ENCODE measurements at places on chromosomes 6 and 20. TPM values are rescaled to one million over a fixed set of nuclear protein-coding genes. Genes with fewer than 3 reads are reported as not detected.

DNA sequence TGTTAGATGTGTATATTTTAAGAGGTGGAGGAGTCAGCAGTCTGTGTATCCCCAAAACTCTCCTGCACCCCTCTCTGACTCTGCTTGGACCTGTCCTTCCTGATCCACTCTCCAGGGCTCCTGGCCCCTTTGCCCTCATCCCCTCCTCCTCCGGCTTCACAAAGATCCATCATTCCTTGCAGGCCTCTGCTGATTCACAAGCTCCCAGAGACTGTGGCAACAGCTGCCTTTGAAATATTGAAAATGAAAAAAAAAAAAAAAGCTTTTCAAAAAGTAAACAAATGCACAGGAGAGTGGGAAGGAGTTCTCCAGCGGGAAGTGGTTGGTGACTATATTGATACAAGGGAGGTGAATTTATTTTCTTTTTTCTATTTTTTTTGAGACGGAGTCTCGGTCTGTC lies 330.2 kb upstream of the SULF2 start:
- H3K27me3 ChIP-seq, result no peaks in the 10 kb centered on the region
- H3K36me3 ChIP-seq, result no peaks in the 10 kb centered on the region
- no peaks in the 10 kb centered on the region for H3K4me1 ChIP-seq
- H3K4me3 ChIP-seq, result no peak overlapping the region
- DNase-seq, result no peak

- H3K4me1 ChIP-seq, result no peaks in the 10 kb centered on the region
- no peaks in the 10 kb centered on the region for H3K27me3 ChIP-seq
- no peaks in the 10 kb centered on the region for H3K36me3 ChIP-seq
- DNase-seq, result no peak
Measured at GRCh38 chr6:87082160-87082721, 12.7 kb downstream of the CGA start.

PRSS35 gene
- total RNA-seq, result 36.2 TPM

DNA sequence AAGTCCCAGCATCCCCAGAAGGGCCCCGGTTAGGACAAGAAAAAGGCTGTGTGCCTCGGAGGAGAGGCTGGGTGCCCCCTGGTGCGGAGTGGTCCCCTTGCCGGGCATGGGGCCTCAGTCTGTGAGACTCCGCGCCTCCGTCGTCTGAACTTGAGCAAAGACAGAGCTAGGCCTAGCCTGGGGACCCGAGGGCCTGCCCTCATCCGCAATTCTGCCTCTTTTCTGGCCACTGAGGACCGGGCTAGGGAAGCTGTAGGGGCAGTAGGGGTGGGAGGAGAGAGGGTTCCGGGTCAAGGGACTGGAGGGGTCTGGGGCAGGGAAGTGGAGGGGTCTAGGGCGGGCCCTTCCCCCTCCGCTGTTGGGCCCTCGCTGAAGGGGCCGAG lies 550 bp upstream of the HSPA12B start:
- H3K4me1 ChIP-seq, result peaks cover 2% of the 10 kb centered on the region
- H3K4me3 ChIP-seq, result no peak overlapping the region
- DNase-seq, result no peak
- no peaks in the 10 kb centered on the region for H3K36me3 ChIP-seq
- peak overlapping the region; percentile 27 for H3K27ac ChIP-seq

PLEKHG1 gene
- total RNA-seq, result 6.8 TPM

SLC35F1 gene
- 0.24 TPM for total RNA-seq

DNA sequence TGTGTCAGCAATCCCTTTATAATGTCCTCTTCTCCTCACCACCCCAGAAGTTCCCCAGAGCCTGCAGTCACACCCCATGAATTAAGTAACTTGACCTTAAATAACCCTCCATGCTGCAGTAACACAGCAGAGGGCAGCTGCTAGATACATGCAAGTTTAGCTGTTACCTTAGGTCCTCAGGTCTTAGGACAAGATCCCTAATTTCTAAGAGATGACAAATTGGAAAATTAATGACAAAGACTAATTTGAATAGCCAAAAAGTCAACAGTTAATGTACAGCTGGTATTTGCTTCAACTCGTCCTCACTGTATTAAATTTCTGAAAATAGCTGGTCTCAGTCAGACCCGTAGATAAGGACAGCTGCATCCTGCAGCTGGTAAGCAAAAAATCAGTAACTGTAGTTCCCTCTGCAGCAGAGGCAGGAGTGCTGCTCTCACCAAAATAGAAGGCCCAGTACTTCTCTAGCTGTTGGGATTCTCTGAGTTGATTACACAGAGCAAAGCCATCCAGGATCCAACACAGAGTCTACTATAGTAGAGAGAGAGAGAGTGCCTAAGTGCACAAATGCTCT lies 62.4 kb downstream of the TNFRSF21 start:
- no peaks in the 10 kb centered on the region for H3K27me3 ChIP-seq
- DNase-seq, result no peak
- no peaks in the 10 kb centered on the region for H3K36me3 ChIP-seq
- no peak overlapping the region for H3K4me3 ChIP-seq
- peaks cover 17% of the 10 kb centered on the region for H3K4me1 ChIP-seq

- H3K27me3 ChIP-seq, result no peaks in the 10 kb centered on the region
- no peak overlapping the region for H3K27ac ChIP-seq
- H3K4me1 ChIP-seq, result no peaks in the 10 kb centered on the region
- DNase-seq, result no peak
- no peaks in the 10 kb centered on the region for H3K36me3 ChIP-seq
Measured at GRCh38 chr6:83008626-83009025, 57.0 kb downstream of the UBE3D start.

DNA sequence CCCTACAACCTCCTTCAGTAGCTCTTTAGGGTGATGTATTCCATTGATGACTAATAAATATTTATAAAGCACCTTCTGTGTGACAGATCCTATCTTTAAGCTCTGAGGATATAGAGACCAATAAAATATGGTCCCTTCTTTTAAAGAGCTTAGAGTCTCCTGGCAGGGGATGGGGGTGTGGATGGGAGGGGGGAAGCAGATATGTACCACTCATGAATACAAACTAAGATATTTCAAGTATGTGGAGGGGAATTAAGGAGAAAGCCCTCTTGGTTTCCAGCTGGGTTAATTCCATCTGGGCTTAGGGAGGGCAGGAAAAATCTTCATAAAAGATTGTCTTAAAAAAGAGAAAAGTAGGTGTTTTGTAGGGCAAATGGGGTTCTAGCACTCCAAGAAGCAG lies 21.6 kb upstream of the FBXO9 start:
- no peaks in the 10 kb centered on the region for H3K36me3 ChIP-seq
- no peak overlapping the region for H3K27ac ChIP-seq
- no peak for DNase-seq
- no peak overlapping the region for H3K4me3 ChIP-seq
- H3K4me1 ChIP-seq, result peaks cover 13% of the 10 kb centered on the region

- no peaks in the 10 kb centered on the region for H3K4me1 ChIP-seq
- DNase-seq, result peak; percentile 45
- no peak overlapping the region for H3K4me3 ChIP-seq
- no peaks in the 10 kb centered on the region for H3K27me3 ChIP-seq
- H3K36me3 ChIP-seq, result no peaks in the 10 kb centered on the region
- H3K27ac ChIP-seq, result peak overlapping the region; percentile 18
Measured at GRCh38 chr20:58251979-58252591, 23.6 kb upstream of the ANKRD60 start.

- no peaks in the 10 kb centered on the region for H3K4me1 ChIP-seq
- H3K27me3 ChIP-seq, result no peaks in the 10 kb centered on the region
- H3K36me3 ChIP-seq, result no peaks in the 10 kb centered on the region
- DNase-seq, result no peak
- H3K27ac ChIP-seq, result no peak overlapping the region
Measured at GRCh38 chr20:12237772-12238171, 320.1 kb downstream of the BTBD3 start.

- H3K4me3 ChIP-seq, result peak overlapping the region; percentile 66
- no peaks in the 10 kb centered on the region for H3K36me3 ChIP-seq
- DNase-seq, result no peak
- peak overlapping the region; percentile 94 for H3K27ac ChIP-seq
Measured at GRCh38 chr6:10723567-10723881, 654 bp downstream of the TMEM14C start.

GRCh38 chr20:1462834-1463233 lies 3.8 kb downstream of the NSFL1C start:
- no peak for DNase-seq
- H3K4me1 ChIP-seq, result peaks cover 19% of the 10 kb centered on the region
- H3K27ac ChIP-seq, result no peak overlapping the region
- H3K36me3 ChIP-seq, result no peaks in the 10 kb centered on the region
- H3K27me3 ChIP-seq, result no peaks in the 10 kb centered on the region

EPHA7 gene
- 19.2 TPM for total RNA-seq

All from hepatocyte (in vitro differentiated cells).